ENCODE measurements at places on chromosomes 6 and 20.

DNA sequence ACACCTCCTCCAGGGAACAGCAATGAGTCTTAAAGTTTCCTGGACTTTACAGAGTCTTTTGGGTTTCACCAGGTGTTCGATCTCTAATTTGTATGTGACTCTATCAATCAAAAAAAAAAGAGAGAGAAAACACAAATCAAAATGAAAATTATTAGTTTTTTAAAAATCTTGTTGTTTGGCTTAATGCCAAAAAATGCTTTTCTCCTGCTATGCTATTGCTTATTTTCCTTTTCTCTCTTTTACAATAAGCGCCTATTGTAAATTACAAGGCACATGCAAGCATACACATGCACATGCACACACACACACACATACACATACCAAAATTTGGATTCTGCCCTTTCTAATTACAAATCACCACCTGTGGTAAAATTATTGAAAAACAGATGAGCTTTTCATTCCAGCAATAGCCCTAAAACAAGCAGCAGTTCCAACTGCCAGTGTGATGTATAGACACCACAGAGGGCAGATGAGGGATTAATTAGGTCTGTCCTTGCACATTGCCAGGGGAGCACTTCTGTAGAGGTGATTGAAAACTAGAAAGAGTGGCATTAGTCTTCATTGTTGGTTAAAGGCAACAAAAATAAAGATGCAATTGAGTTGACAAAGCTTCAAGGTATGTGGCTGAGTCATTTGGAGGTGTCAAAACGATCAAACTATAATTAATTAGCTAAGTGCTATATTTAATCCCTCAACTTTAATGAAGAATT is 631.7 kb downstream of the TFAP2B start:
- no peak for DNase-seq

DNA sequence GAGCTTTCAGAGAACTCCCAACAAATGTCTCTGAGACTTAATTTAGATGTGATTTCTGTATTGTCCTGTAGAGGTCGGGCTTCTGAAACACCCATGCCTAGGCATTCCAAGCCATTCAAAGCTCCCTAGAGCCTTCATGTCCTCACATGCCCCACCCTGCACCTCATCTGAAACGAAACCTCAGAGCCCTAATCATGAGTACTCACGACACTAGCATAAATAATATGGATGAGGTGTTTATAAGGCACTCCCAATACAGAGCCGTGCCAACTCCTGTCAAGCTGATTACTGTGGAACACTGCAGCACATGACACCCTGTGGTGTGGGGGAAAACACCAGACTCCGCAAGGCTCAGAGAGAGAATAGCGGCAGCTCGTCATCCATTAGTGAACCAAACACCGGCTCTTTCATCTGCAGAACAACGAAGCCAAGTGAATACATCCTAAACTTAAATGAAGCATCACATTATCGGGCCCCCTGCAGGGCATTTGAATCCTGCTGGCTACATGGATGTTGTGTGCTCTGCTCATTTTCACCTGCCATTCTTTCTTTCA is 83.8 kb downstream of the FNDC1 start:
- DNase-seq: no peak

- no peak for DNase-seq
Measured at GRCh38 chr6:87869064-87869905, 167.3 kb upstream of the AKIRIN2 start.

DNA sequence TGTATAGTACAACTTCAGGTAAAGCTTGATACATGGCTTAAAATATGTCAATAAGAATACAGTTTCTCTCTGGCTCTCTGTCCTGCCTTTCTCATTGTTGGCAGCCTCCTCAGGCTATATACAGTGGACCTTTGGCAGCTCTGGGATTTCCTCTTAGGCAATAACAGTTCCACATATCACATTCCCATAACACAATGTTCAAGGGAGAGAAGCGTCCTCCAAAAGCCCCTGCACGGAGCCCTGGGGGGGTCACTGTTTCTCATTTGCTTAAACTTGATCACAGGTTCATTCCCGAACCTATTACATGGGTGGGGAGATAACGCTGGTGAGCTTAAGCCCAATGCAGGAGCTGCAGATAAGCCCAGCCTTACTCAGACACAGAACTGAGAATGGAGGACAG is 4.4 kb upstream of the FLRT3 start:
- no peak for DNase-seq

GRCh38 chr6:119647309-119647708 is 297.7 kb upstream of the MAN1A1 start:
- DNase-seq: no peak

DNA sequence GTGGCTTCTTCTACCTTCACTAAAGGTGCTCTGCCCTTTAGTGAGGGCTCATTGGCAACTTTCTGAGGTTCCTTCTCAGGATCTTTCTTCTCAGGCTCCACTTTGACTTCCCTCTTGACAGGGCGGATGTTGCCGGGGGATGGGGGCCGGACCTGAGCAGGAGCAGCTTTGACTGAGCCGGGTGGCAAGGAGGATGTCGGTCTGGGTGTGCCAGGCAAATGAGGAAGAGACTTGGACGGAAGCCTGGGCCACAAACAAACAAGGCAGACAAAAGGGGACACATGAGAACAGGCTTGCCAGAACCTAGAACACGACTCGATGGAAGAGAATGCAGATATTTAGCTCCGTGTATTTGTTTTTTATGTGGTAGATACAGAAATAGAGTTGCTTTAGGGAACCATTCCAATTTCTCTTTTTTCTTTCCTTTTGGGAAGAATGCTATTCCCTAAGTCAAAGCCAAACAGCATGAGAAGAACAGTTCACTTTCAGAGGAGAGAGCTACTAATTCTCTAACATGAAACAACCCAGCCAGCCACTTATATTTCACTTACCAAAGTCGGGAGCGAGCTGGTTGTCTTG is 76.2 kb upstream of the BCLAF1 start:
- DNase-seq: no peak

DNA sequence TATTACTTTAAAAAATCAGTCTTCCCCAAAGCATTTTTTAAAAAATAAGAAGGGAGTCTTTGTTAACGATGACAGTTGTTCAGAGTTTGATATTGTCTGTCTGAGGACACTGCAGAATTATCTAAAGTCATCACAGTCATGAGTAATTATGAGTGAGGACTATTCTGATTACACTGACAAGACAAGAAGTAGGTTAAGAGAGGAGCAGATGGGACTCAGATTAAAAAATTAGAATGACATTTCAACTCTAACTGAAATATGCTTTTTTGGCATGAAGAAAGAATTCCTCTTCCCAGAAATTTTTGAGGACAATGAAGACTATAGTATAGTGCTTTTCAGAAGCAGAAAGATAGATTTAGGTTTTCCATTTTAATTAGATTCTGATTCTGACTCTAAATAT is 456.5 kb downstream of the EPHA7 start:
- no peak for DNase-seq

DNA sequence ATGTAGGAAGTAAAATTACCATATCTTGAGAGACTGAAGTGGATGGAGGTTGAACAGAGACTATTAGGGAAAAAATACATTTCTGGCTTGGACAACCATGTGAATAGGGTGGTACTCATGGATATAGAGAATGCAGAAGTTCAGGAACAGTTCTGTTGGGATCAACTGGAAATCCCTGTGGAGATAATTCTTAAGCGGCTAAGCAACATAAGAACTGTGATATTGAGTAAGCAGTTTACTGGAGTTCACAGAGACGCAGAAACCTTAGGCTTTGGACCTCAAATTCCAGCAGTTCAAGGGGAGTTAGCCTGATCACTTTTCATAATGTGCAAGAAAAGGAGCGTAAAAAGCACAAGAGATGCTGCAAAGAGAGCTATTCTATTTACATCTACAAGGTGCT is 23.6 kb upstream of the SLC17A4 start:
- no peak for DNase-seq

All from T-helper 17 cell (primary cell).